ENCODE measurements at places on chromosomes 6 and 20.

DNA sequence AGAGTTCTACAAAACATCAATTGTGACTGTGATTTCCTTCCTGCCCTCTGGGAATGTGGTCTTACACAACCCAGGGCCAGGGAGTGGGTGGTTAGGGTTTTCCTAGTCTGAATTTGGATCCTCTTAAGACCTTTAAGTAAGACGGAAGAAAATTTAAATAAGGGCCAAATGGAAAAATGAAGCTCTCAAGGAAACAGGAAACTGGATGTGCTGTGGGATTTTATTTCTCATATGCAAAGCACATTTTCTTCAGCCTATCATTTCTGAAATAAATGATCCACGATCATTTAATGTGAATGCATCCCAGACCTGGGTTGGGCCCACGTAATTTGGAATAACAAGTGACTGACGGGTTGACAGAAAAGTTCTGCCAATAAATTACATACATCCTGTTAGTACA lies 243.6 kb downstream of the CLIC5 start:
- H3K4me1 ChIP-seq, result no peaks in the 10 kb centered on the region
- no peak for DNase-seq
- no peak overlapping the region for H3K4me3 ChIP-seq

- H3K36me3 ChIP-seq, result no peaks in the 10 kb centered on the region
- DNase-seq, result no peak
- no peaks in the 10 kb centered on the region for H3K4me1 ChIP-seq
These were observed 2.1 kb downstream of the TNFRSF21 start for GRCh38 chr6:47307362-47308197.

- no peaks in the 10 kb centered on the region for H3K4me1 ChIP-seq
- peak overlapping the region; percentile 77 for H3K27ac ChIP-seq
- no peaks in the 10 kb centered on the region for H3K27me3 ChIP-seq
- no peaks in the 10 kb centered on the region for H3K36me3 ChIP-seq
- H3K4me3 ChIP-seq, result peak overlapping the region; percentile 93
These were observed 2.1 kb downstream of the SOX12 start for GRCh38 chr20:327186-328026.

DNA sequence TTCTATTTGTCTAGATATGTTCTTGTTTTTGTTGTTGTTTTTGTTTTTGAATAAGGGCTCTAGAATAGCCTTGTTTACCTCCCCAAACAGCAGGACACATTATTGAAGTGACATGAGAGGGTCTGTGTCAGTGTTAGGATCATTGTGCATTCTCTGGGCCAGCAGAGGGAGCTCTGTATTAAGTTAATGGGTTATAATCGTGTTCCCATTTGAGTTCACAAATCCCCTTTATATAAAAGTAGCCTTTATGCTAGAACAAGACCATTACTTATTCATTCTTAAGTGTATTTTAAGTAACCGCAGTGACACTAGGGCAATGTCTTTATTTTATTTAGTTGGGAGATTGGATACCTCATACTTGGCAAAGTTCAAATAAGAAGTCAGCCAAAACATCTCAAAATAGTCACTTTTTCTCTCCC lies 44.8 kb downstream of the STK4 start:
- no peaks in the 10 kb centered on the region for H3K4me1 ChIP-seq
- no peak for DNase-seq
- no peak overlapping the region for H3K4me3 ChIP-seq
- no peak overlapping the region for H3K27ac ChIP-seq
- no peaks in the 10 kb centered on the region for H3K27me3 ChIP-seq
- H3K36me3 ChIP-seq, result peaks cover 7% of the 10 kb centered on the region

GRCh38 chr6:24549674-24550353 lies 55.0 kb downstream of the ALDH5A1 start:
- H3K27me3 ChIP-seq, result no peaks in the 10 kb centered on the region
- no peak for DNase-seq
- no peaks in the 10 kb centered on the region for H3K4me1 ChIP-seq
- no peaks in the 10 kb centered on the region for H3K36me3 ChIP-seq

DNA sequence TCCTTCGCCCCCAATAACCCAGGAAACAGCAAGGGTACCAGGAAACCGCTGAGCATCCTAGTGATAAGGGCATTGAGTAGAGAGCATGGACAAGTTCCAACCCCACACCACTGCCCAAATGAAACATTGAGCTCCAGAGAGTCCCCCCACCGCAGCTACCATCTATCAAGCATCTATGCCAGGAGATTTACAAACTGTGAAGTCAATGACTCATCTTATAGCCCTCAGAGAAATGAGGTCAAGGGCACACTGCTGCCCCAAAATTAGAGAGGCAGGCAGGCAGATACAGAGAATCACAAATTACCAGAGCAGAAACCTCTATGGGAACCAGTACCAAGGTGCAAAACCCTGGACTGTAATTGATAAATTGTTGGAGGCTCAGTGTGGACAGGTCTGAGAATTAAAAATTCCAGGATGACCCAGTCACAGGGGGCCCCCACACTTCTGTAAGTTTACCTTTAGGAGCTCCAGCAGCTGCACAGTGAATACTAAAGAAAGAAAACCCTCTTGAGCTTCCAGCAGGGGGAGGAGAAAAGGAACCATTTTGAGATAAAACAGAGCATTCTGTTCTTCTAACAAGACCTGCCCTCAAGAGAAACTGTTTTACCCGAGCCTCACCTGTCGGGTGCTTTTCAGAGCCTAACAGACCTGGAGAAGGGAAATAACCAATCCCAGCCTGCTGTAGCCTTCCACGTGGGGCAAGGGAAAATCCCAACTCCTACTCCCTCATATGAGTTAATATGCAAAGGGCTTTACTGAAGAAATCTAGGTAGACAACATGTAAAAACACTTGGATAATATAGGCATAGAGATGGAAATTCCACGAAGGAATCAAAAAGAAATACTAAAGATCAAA lies 118.0 kb upstream of the ARID1B start:
- no peak overlapping the region for H3K4me3 ChIP-seq
- peaks cover 10% of the 10 kb centered on the region for H3K4me1 ChIP-seq

GRCh38 chr20:38866265-38867061 lies 59.8 kb upstream of the FAM83D start:
- H3K27ac ChIP-seq, result no peak overlapping the region
- no peaks in the 10 kb centered on the region for H3K36me3 ChIP-seq
- no peaks in the 10 kb centered on the region for H3K27me3 ChIP-seq
- no peak overlapping the region for H3K4me3 ChIP-seq
- no peaks in the 10 kb centered on the region for H3K4me1 ChIP-seq

DNA sequence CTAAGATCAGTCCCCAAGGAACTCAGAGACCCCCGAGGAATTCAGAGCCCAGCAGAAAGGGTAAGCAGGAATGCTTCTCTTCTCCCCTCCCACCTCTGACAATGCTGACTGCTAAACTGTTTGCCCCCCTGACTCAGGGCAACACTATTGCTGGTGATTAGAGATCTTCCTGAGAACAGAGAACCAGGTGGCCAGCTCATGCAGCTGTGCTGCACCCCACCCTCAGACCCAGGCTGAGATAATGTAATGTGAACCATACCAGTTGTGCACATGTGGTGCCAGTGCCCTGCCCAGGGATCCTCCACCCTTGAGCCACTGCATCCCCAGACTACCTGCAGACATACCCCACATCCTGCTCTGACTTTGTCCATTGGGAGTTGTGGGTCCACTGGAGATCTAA lies 139.1 kb upstream of the ARG1 start:
- no peak for DNase-seq
- no peaks in the 10 kb centered on the region for H3K36me3 ChIP-seq
- H3K27me3 ChIP-seq, result no peaks in the 10 kb centered on the region
- H3K27ac ChIP-seq, result no peak overlapping the region
- no peak overlapping the region for H3K4me3 ChIP-seq
- H3K4me1 ChIP-seq, result no peaks in the 10 kb centered on the region

GRCh38 chr20:61765871-61766654 lies 299.6 kb downstream of the TAF4 start:
- H3K36me3 ChIP-seq, result no peaks in the 10 kb centered on the region
- H3K4me1 ChIP-seq, result no peaks in the 10 kb centered on the region
- no peak overlapping the region for H3K27ac ChIP-seq
- no peak for DNase-seq

DNA sequence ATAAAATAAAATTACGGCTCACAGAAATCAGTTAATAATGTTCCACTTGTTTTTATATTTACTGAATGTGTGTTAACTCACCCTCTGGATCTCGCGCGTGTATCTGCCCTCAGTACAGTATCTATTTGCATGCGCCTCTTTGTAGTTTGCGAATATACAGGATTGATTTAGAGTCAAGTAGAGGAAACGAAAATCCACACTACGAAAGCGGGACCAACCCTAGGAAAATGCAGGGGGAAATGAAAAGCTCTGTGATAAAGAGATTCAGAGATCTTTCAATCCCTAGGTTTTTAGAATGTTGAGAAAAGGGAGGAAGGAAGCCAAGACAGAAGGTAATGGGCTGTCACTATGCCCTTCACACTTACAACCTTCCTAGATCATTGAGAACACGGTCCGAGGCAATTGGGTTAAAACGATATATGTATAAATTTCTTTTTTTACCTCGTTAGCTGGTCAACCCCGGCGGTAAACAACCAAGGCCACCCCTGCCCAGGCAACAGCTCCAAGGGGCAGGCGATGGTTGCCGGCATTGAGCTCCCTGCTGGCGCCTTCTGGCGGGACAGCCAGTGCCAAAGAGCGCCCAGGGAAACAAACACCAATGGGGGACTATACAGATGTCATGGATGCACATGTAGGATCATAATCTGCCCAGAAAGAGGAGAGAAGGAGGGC lies 792 bp upstream of the FUT9 start:
- peak overlapping the region; percentile 45 for H3K4me3 ChIP-seq
- H3K4me1 ChIP-seq, result no peaks in the 10 kb centered on the region
- DNase-seq, result no peak
- H3K27ac ChIP-seq, result no peak overlapping the region
- H3K27me3 ChIP-seq, result no peaks in the 10 kb centered on the region

DNA sequence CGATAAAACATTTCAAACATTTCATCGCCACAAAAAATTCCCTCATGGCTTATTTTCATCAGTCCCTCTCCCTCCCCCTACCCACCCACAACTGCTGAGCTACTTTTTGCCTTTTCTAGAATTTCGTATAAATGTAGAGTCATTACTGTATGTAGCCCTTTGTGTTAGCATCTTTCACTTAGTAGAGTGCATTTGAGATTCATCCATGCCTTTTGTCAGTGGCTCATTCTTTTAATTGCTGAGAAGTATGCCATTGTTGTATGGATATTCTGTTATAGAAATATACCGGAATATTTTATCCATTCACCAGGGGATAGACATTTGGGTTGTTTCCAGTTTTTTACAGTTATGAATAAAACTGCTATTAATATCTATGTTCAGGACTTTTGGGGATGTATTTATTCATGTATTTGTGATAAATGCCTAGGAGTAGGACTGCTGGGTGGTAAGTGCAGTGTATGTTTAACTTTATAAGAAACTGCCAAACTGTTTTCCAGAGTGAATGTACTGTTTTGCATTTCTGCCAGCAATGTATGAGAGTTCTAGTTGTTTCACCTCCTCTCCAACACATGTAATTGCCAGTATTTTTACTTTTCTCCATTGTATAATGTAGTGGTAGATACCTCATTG lies 50.4 kb downstream of the FOXO3 start:
- no peak for DNase-seq
- no peaks in the 10 kb centered on the region for H3K36me3 ChIP-seq
- no peaks in the 10 kb centered on the region for H3K27me3 ChIP-seq
- H3K4me3 ChIP-seq, result no peak overlapping the region
- H3K4me1 ChIP-seq, result peaks cover 47% of the 10 kb centered on the region

DNA sequence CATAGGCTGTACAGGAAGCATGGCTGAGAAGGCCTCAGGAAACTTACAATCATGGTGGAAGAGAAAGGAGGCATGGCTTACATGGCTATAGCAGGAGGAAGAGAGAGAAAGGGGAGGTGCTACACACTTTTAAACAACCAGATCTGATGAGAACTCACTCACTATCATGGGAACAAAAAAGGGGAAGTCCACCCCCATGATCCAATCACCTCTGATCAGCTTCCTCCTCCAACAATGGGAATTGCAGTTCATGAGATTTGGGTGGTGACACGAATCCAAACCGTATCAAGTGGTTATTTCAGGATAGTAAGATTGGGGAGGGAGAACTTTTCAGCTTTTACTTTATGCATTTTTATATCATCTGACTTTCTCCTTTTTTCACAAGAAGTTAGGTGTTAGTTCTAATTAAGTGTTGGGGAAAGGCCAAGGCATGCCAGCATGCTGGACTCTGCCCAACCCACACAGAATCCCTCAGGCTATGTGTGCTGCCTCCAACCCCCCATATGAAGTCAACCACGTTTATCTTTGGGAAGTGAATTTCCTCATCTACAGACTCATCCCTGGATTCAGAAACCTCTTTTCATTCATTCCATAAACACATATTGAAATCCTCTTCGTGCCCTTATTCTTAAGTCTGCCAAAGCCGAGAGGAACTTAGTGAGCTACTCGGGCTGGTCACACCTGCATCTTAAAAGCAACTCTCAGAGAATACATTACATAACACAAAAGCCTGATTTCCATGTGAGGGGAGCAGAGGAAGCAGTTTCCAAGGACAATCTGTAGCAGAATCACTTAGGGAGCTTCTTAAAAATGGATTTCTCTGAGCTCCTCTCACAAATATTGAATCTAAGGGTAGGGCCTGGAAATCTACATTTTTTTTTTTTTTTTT lies 16.7 kb upstream of the CLIC5 start:
- no peak overlapping the region for H3K27ac ChIP-seq
- no peak for DNase-seq
- no peaks in the 10 kb centered on the region for H3K36me3 ChIP-seq
- no peaks in the 10 kb centered on the region for H3K27me3 ChIP-seq
- no peaks in the 10 kb centered on the region for H3K4me1 ChIP-seq

DNA sequence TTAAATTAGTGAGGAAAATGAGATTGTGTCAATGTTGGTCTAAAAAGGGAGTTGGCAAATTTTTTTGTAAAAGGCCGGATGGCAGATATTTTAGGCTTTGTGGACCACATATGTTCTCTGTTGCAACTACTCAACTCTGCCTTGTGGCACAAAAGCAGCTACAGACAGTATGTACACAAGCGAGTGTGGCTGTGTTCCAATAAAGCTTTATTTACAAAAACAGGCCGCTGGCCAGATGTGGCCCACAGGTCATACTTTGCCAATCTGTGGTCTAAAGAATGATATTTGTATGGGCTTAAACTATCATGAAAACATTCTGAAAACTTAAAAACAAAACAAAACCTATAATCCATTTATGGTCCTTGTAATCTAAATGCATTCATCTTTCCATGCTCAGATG lies 228.3 kb downstream of the CLIC5 start:
- H3K27ac ChIP-seq, result no peak overlapping the region
- no peaks in the 10 kb centered on the region for H3K4me1 ChIP-seq
- no peaks in the 10 kb centered on the region for H3K36me3 ChIP-seq
- no peak for DNase-seq
- H3K27me3 ChIP-seq, result no peaks in the 10 kb centered on the region

DNA sequence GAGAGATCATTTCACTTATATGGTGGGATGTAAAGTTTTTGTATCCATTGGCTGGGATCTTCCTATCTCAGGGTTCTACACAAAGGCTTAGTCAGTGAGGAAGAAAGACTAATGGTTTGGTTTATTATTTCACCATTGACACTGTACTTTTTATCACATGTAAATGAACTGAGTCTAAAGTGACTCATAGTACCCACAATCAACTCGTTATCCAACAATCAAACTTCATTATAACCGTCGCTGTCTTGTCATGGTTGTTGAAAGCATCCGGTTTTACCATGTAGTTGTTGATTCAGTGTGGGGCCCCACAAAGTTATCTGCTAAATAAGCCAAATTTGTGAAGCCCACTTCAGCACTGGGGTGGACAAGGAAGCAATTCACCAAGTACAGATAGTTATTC lies 55.8 kb upstream of the MTRF1L start:
- no peaks in the 10 kb centered on the region for H3K27me3 ChIP-seq
- no peak for DNase-seq
- no peak overlapping the region for H3K4me3 ChIP-seq
- H3K36me3 ChIP-seq, result no peaks in the 10 kb centered on the region

GRCh38 chr6:11214901-11215300 lies 17.6 kb downstream of the NEDD9 start:
- DNase-seq, result no peak
- peak overlapping the region; percentile 94 for H3K27ac ChIP-seq
- H3K4me1 ChIP-seq, result peaks cover 92% of the 10 kb centered on the region
